Spleen (tissue), 13 donors: ENCODE measurements at places on chromosomes 3 and 15. TPM values are rescaled to one million over a fixed set of nuclear protein-coding genes. Genes with fewer than 3 reads are reported as not detected.

- no peak for DNase-seq
- H3K36me3 ChIP-seq = no peaks in the 10 kb centered on the region
- peaks cover 4% of the 10 kb centered on the region for H3K4me1 ChIP-seq
- no peak overlapping the region for H3K27ac ChIP-seq
Observed at GRCh38 chr15:52417521-52417920, 111.2 kb downstream of the MYO5A start.

DNA sequence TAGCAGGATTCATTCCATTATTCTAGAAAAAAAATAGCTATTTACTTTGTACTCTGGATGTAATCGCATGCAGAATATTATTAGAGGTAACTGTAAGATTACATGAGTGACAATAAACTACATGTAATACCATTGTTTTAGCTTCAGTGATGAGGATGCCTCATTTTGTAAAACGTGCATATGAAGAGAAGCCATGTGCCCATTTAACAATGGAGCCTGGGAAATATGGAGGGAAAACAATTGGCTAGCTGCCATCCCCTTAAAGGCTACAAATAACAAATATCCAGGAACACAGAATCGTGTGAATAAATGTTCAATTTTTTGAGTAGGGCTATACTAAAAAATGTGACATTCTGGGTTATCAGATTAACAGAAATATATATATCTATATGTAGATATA, 151.1 kb downstream of the SAMMSON start:
- no peak overlapping the region for H3K4me3 ChIP-seq
- no peaks in the 10 kb centered on the region for H3K4me1 ChIP-seq
- no peaks in the 10 kb centered on the region for H3K36me3 ChIP-seq
- no peak overlapping the region for H3K27ac ChIP-seq

DNA sequence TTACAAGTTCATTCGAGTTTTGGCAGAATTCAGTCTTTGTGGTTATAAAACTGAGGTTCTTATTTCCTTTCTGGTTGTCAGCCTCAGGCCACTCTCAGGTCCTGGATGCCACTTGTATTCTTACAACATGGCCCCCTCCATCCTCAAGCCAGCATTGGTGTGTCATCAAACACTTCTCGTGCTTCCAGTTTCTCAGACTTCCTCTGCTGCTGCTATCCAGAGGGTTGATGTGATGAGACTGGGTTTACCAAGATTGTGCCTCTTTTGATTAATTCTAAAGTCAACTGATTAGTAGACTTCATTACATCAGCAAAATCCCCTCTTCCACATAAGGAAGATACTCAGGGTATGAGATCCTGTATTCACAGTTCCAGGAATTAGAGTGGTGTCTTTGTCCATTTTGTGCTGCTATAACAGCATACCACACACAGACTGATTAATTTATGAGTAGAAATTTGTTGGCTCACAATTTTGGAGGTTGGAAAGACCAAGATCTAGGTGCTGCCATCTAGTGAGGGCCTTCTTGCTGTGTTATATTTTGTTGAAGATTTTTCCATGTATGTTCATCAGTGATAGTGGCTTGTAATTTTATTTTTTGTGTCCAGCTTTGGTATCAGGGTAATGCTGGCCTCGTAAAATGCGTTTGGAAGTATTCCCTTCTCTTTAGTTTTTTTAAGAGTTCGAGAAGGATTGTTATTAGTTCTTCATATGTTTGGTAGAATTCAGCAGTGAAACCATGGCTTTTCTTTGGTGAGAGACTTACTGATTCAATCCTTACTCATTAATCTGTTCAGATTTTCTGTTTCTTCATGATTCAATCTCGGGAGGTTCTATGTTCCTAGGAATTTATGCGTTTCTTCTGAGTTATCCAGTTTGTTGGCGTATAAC, 11.1 kb downstream of the LRCH3 start:
- no peak overlapping the region for H3K4me3 ChIP-seq
- peaks cover 51% of the 10 kb centered on the region for H3K4me1 ChIP-seq
- no peak for DNase-seq
- no peak overlapping the region for H3K27ac ChIP-seq
- no peaks in the 10 kb centered on the region for H3K36me3 ChIP-seq
- H3K27me3 ChIP-seq = no peaks in the 10 kb centered on the region

DNA sequence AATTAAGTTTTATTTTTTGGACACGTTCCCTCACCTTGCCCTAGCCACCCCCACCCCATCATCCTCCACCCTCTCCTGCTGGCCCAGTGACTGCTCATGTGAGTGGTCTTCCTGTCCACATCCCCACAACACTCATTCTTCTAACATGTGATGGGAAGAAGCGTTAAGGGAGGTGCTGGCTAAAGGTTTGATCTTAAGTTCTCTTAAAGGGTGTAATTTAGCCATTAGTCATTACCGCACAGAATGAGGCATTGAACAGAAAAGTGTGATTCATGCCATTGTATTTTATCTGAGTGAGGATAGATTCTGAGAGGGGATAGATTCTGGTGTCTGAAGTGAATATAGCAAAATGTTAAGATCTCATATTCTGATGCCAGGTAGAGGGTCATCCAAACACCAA, 272.9 kb upstream of the TPM1 start:
- DNase-seq = no peak
- no peak overlapping the region for H3K27ac ChIP-seq
- H3K36me3 ChIP-seq = no peaks in the 10 kb centered on the region
- H3K27me3 ChIP-seq = no peaks in the 10 kb centered on the region
- H3K4me3 ChIP-seq = no peak overlapping the region
- no peaks in the 10 kb centered on the region for H3K4me1 ChIP-seq

POPDC2 gene
- 7.0 TPM for polyA plus RNA-seq

SLCO3A1 gene
- 7.5 TPM for polyA plus RNA-seq

CPEB1 gene
- polyA plus RNA-seq = 0.39 TPM

UCN2 gene
- polyA plus RNA-seq = 0.45 TPM
